Sigmoid colon (tissue), 7 donors: ENCODE measurements at places on chromosomes 2 and 18. TPM values are rescaled to one million over a fixed set of nuclear protein-coding genes. Genes with fewer than 3 reads are reported as not detected.

CRACDL gene
- 0.36 TPM for total RNA-seq

- peak; percentile 54 for DNase-seq
Measured at GRCh38 chr2:1670636-1671035, 73.7 kb downstream of the PXDN start.

- no peak for DNase-seq
Measured at GRCh38 chr2:178163395-178163794, 30.9 kb upstream of the OSBPL6 start.

LYPD6 gene
- 1.4 TPM for total RNA-seq

- DNase-seq, result no peak
Measured at GRCh38 chr2:226190479-226191252, 609.0 kb downstream of the IRS1 start.
